ENCODE measurements at places on chromosomes 4 and X. TPM values are rescaled to one million over a fixed set of nuclear protein-coding genes. Genes with fewer than 3 reads are reported as not detected.

GRCh38 chrX:130418066-130418465, 16.3 kb downstream of the RBMX2 start:
- no peaks in the 10 kb centered on the region for H3K27me3 ChIP-seq
- H3K4me1 ChIP-seq = no peaks in the 10 kb centered on the region
- H3K4me3 ChIP-seq = no peak overlapping the region
- H3K27ac ChIP-seq = no peak overlapping the region

DNA sequence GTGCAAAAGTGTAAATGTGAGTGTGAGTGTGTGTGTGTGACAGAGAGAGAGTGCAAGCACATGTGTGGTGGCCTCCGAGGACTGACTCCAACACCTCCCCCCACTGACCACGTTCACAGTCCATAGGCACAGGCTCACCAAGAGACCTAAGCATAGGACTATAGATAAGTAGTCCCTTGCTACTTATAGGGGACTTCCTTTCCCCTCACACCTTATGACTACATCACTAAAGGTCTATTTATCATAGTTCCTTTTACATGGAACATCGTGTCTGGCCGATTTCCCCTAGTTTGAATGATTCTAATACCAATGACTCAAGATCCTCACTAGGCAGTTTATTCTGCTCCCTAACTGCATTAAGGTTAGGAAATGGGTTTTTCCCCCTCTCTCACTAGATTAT, 17.8 kb downstream of the FRMPD3 start:
- H3K36me3 ChIP-seq = no peaks in the 10 kb centered on the region
- H3K27ac ChIP-seq = no peak overlapping the region
- H3K27me3 ChIP-seq = no peaks in the 10 kb centered on the region
- no peak overlapping the region for H3K4me3 ChIP-seq
- DNase-seq = no peak

Gene CLGN
- not detected for total RNA-seq

Gene LUZP4
- total RNA-seq = not detected

Gene GPRASP3
- total RNA-seq = 3.1 TPM

Gene JCHAIN
- total RNA-seq = 508 TPM

Gene TMEM144
- 11.5 TPM for total RNA-seq

- H3K4me1 ChIP-seq = peaks cover 17% of the 10 kb centered on the region
- H3K36me3 ChIP-seq = no peaks in the 10 kb centered on the region
- DNase-seq = peak; percentile 41
Measured at GRCh38 chr4:54093324-54094240, 6.4 kb upstream of the GSX2 start.

Gene CA5B
- total RNA-seq = 9.9 TPM

Gene NUP62CL
- 1.6 TPM for total RNA-seq

DNA sequence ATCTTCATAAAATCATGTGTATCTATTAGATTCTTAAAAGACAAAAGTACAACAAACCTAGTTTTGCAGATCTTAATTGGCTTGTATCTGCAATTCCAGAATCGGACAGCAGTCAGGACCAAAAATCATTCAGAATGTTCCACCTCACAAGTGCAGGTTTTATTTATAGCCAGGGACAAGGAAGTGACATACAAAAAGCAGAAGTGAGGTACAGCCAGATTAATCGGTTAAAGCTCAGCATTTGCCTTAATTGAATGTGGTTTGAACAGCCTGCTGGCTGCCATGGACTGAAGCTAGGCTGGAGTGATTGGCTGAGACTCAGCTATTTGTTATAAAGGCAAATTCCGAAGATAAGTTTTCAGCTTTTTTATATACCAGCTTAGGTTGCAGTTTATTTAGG, 932.6 kb downstream of the C4orf33 start:
- no peak overlapping the region for H3K27ac ChIP-seq
- H3K4me1 ChIP-seq = no peaks in the 10 kb centered on the region
- no peaks in the 10 kb centered on the region for H3K27me3 ChIP-seq
- no peaks in the 10 kb centered on the region for H3K36me3 ChIP-seq

- H3K4me3 ChIP-seq = no peak overlapping the region
- H3K36me3 ChIP-seq = no peaks in the 10 kb centered on the region
- DNase-seq = no peak
- no peaks in the 10 kb centered on the region for H3K27me3 ChIP-seq
- no peak overlapping the region for H3K27ac ChIP-seq
Measured at GRCh38 chr4:7880683-7881082, 59.0 kb downstream of the AFAP1 start.
